ENCODE measurements at places on chromosomes 3 and 15. TPM values are rescaled to one million over a fixed set of nuclear protein-coding genes. Genes with fewer than 3 reads are reported as not detected.

The CLDN1 gene
- total RNA-seq = 15.3 TPM

The ZBBX gene
- not detected for total RNA-seq

The LTF gene
- not detected for total RNA-seq

The PATL2 gene
- total RNA-seq = 0.14 TPM

The CEP19 gene
- 3.1 TPM for total RNA-seq

The SH2D7 gene
- not detected for total RNA-seq

The PCBP4 gene
- total RNA-seq = 12.6 TPM

The PLA2G4E gene
- total RNA-seq = not detected

The UMPS gene
- total RNA-seq = 40.7 TPM
